ENCODE measurements at places on chromosomes 3 and 15.

- peak; percentile 12 for DNase-seq
Observed at GRCh38 chr3:84601303-84601702, 357.5 kb upstream of the CADM2 start.

- DNase-seq: no peak
Observed at GRCh38 chr3:182605882-182606611, 187.3 kb upstream of the ATP11B start.

GRCh38 chr3:33089515-33089914, 7.4 kb downstream of the GLB1 start:
- no peak for DNase-seq

DNA sequence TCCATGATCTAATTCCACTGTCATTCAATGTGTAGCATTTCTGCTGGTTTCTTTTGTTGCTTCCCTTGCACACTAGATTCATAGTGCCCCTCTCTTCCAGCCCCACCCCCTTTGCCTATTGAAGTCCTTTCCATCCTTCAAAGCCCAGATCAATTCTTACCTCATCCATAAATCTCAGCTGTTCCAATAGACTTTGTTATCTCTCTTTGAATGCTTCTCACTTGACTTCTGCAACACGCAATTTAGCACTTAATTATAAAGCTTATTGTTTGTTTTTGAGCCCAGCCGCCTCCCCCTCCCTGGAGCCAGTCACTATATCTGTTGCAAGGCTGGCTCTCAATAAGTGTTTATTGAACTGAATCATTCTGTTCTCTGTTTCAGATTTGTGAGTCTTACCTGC, 174.6 kb upstream of the TBL1XR1 start:
- DNase-seq: peak; percentile 79

DNA sequence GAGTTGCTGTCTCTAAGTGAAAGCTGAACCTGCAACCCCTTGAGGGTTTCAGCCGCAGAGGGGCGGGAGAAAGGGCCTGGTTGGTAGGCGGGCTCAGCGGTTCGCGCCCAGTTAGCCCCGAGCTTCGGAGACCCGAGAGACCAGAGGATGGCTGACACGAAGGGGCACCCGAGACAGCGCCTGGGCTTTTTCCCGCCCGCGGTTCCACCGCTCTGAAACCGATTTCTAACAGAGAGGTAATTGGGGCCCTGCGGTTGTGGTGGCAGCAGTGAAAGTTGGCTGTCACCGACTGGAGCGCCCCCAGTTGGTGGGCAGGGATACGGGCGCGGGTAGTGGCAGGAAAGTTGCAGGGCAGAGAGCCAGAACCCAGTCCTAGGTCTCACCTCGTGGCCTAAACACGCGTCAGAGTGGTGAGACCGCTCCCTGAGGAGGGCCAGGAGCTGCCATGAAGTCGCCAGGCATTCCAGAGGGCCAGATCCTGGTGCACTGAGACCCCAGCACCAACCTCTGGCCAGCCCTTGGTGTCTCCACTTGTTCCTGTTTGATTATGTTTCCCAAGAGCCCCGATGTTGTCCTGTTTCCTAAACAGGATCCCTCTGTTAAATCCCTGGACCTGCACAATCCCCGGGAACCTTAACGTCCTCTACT, 625 bp upstream of the ELL3 start:
- peak; percentile 86 for DNase-seq
